ENCODE measurements at places on chromosomes 7 and 10. TPM values are rescaled to one million over a fixed set of nuclear protein-coding genes. Genes with fewer than 3 reads are reported as not detected.

The ICA1 gene
- total RNA-seq: 10.6 TPM

The ARHGAP21 gene
- 215 TPM for total RNA-seq

The CRHR2 gene
- total RNA-seq: not detected

The PODXL gene
- total RNA-seq: 0.34 TPM

The EIF4H gene
- total RNA-seq: 399 TPM

The CCM2 gene
- total RNA-seq: 46.1 TPM

The LDB3 gene
- under 0.01 TPM for total RNA-seq

The PPP1R17 gene
- not detected for total RNA-seq

The PDE6C gene
- total RNA-seq: not detected

The SHH gene
- under 0.01 TPM for total RNA-seq

The ANKRD61 gene
- 0.21 TPM for total RNA-seq

The TAC1 gene
- total RNA-seq: not detected

The SLC35B4 gene
- 4.1 TPM for total RNA-seq

The HABP2 gene
- not detected for total RNA-seq

The CDK6 gene
- 85.1 TPM for total RNA-seq
